ENCODE measurements at places on chromosomes 11 and 22. TPM values are rescaled to one million over a fixed set of nuclear protein-coding genes. Genes with fewer than 3 reads are reported as not detected.

DNA sequence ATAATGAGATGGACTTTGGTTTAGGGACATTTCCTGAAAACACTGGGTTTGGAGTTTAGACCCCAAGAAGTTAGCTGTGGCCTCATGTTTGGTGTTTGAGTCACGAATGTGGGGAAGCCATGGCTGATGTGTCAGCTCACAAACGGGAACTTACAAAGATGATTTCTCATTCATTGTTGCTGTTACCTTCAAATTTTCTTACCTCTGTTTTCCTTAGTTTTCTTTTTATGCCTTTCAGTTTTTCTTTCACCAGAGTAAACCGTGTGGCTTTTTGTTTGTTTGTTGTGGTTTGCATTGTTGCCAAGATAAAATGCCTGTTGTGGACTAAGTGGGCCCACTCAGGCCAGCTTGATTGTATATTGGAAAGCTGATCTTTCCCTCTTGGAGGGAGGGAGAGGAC lies 89.1 kb downstream of the SWAP70 start:
- no peak for DNase-seq

B3GAT3 gene
- 22.4 TPM for total RNA-seq

DNA sequence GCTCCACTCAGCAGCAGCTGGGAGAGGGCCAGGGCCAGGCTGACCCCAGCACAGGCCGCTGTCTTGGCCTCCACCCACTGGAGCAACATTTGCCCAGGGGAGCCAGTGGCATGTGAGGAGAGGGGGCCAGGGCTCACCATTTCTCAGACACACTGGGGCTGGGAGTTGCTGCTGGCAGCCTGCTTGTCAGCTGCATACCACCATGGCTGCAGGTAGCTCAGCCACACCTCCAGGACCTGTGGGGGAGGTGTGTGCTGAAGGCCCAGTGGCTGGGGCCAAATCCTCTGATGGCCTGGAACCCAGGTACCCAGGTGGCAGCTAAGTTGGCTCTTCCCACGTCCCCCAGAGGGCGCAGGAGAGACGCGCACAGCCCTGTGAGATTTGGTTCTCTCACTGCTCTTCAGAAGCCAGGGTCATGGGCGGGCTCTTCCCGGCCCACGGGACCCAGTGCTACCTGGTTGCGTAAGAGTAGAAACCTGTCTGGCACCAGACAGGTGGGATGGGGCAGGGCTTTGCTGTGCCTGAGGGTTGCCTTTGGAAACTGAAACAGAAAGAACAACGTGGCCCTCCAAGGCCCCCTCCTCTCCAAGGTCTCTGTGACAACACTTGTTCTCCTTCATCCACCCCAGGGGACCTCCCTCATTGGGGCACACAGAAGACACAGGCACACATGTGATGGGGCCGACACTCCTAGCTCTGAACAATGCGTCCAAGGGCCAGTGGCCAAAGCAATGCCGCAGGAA lies 98.8 kb downstream of the MED15 start:
- DNase-seq: no peak

- DNase-seq: no peak
These were observed 6.6 kb downstream of the ARHGAP8 start for GRCh38 chr22:44759001-44759400.

MS4A3 gene
- total RNA-seq: not detected

SYT13 gene
- 12.1 TPM for total RNA-seq

SMTNL1 gene
- total RNA-seq: not detected

DNA sequence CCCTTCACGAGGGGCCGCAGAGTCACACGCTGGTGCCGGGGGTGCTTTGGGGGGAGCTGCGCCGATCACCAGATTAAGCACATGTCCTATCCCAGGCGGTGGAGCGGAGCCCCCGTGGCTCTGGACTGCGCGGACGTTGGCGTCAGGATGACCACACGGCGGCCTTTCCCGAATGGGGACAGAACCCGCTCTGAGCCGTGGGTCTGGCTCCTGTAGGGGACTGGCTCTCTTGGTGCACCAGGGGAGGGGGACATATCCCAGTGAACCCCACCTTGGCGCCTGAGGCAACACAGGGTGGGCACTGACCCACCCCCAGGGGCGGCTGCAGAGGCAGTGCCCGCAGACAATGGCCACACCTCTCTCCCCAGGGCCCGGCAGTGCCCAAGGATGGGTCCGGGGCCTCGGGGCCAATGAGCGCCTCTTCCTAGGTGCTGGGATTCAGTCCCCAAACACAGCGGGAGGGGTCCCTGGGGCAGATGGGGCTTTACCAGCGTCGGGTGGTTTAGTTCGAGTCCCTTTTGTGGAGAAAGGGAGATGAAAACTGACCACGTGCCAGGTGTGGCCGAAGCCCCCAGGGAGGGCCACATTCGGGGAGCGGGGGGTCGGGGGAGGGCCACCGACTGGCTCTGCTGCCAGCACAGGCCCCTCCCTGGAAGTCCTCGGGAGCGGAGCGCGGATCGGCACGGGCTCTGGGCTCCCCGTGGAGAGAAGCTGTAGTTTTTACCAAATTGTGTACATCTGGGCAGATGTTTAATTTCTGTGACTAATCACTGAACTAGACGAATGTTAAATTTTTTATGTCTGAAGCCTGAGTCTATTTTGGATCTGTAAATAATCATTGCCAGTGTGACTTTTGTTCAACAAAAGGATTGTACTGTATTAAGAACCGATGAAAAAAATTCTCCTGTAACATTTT lies 58.9 kb downstream of the GRAMD4 start:
- no peak for DNase-seq

HBD gene
- not detected for total RNA-seq

DNA sequence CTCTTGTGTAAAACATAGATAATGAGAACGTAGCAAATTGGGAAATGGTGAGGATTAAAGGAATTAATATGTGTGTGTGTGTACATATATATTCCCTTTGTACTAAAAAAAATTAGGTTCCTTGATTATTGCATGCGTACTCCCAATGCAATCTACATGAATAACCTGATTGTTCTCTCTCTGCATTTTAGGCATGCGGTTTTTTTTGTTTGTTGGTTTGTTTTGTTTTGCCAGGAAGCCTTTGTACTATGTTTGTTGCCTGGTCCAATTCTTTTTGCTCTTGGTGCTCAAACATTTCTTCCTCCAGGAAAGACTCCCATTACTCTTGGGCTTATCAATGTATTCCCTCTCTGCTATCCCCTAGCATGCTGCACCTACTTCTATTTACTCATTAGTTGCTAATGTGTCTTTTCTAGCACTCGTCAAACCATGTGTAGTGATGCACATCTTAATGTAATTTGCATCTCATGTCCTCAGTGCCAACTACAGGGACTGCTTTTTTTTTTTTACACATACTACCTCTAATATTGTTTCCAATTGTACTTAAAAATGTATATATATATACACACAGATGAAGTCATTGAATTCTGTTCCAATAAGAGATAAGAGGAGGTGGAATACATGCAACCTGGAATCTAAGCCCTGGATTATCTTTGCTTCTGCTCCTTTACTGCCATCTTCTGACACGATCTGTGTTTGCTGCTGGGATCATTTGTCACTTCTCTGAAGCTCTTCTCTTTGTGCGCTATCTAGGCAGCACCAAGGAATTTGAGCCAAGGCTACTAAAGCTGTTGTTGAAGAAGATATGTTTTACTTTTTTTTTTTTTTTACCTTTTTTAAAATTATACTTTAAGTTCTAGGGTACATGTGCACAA lies 197.2 kb upstream of the ANO3 start:
- DNase-seq: no peak

GALNT18 gene
- total RNA-seq: 21.5 TPM

TENM4 gene
- 2.5 TPM for total RNA-seq

DNA sequence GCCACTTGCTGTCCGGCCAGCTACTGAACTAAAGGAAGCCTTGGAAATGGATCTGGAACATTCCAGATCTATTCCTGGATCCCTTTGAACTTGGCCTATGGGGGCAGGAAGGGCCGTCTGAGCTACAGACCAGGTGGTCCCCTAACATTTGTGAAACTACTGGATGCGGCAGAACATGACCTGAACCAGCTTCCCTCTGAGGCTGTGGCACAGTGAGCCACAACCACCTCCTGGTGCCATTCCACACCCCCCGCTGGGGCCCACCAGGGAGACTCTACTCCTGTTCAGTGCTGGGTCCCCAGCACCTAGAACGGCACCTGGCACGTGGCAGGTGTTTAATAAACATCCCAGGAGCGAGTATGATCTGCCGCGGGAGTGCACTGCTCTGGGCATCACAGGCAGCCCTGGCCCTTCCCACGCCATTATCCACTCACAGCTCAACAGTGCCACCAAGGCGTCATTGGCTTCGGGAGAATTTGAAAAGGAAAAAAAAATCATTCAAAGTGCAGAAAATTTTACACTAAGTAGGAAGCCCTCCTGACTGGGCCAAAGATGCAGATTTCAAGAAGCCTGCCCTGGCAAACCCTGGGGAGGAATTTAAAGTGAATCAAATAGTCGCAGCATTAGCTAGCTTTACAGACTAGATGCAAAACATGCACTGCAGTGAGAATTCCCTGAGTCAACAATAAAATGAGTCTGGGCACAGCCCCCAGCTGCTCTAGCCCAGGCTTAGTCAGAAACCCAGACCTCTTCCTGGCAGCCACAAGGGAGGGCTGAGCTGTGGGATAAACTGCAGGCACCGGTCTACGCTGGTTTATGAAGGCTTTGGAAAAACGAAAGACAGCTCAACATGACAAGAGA lies 14.3 kb upstream of the EFCAB6 start:
- DNase-seq: no peak

- no peak for DNase-seq
These were observed 809 bp downstream of the MIEF1 start for GRCh38 chr22:39502789-39503409.
